ENCODE measurements at places on chromosomes 1 and 21.
A peak's percentile ranks its signal among the peaks of the same experiment; 100 is the strongest.

- no peak for DNase-seq
Measured at GRCh38 chr1:51310871-51311613, 19.3 kb downstream of the TTC39A start.

GRCh38 chr1:153922972-153923925, at the start of gene GATAD2B:
TSS of gene GATAD2B (minus strand) at chr1:153922972. CDS start at chr1:153828347, 94,625 bp downstream.
- peak; percentile 97 for DNase-seq

GRCh38 chr1:223504741-223505140, 111.5 kb downstream of the CCDC185 start:
- no peak for DNase-seq

DNA sequence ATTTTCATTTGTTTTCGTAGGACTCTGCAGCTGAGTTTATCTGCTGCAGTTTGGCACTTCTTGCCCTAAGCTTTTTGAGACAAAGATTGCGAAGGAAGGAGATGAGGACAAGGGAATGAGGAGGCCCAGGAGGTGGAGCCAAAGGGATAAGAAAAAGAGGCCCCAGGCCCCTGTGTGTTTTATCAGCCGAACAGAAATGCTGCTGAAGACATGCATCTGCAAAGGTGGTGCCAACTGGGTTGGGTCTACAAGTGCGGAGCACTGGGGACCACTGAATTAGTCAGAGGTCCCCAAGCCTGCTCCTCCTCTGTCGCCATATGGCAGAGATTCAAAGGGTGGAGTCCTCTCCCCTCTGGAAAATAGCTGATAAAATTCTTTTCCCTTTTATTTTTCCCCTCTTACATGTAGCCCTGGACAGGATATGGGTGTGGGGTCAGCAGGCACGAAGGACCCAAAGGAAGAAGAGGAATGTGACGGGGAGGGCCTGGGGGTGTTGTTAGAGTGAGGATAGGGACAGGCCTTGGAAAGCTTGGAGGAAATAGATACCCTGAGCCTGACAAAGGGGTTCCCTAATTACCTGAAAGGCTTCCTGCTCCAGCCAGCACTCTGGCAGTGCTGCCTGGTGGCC, 2.7 kb downstream of the CD34 start:
- DNase-seq, result no peak

- peak; percentile 22 for DNase-seq
Measured at GRCh38 chr1:67555461-67556296, 125.5 kb upstream of the SERBP1 start.

DNA sequence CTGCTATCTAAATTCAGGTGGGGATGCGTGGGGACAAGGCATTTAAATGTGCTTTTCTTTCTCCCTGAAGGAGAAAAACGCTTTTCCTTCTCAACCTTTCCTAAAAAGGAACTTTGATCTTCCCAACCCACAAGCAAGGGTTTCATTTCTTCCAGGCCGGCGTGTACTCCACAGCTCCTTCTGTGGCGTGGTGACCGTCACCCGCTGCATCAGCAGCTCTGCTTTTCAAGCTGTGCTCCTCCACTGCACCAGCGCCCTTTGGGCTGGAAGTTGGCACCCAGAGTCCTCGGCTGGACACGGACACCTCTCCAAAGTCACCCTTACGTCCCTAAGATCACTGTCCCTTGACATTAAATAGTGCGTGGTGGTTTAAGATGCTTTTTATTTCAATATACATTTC, 54.3 kb downstream of the PEX14 start:
- no peak for DNase-seq

DNA sequence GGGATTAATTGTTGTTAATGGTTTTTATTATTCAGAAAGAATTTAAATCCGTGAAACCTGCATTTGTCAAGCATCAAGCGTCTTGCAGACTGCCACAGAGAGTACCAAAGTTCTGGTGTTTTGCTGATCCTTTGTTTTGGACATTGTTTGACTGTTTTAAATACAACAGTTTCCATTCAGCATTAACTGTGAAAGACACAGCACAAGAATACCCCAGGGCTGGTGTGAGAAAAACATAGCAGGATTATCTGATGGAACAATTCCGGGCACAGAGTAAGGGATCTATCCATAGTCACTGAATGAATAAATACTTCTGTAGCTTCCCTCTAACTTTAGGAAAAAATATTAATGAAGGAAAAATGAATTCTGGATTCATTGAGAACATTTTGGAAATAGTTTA, 202.3 kb downstream of the LTN1 start:
- no peak for DNase-seq

- no peak for DNase-seq
Measured at GRCh38 chr1:202752774-202753173, 42.5 kb upstream of the SYT2 start.

- no peak for DNase-seq
Measured at GRCh38 chr1:41322835-41323234, 38.4 kb upstream of the FOXO6 start.

- DNase-seq, result no peak
Measured at GRCh38 chr1:226134170-226135058, 52.1 kb downstream of the ACBD3 start.

DNA sequence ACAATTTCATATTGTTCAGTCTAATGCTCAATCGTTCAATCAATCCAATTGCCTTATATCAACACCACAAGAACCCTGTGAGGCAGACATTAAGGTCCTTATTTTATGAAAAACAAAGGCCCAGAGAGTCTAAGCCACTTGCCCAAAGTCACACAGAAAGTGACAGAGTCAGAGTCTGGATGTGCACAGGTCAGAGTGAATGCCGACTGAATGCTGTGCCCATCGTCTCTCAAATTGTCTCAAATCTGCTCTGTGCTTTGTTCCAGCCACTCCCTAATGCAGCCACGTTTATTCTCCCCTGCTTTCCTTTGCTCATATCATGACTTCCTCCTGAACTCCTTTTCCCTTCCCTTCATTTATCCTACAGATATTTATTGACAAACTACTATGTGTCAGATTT, 558.3 kb downstream of the MATN1 start:
- DNase-seq, result no peak

- DNase-seq, result no peak
Measured at GRCh38 chr1:203038217-203038741, 12.0 kb downstream of the PPFIA4 start.

- peak; percentile 97 for DNase-seq
Measured at GRCh38 chr1:161749509-161750407, at the start of gene DUSP12. TSS of gene DUSP12 (plus strand) at chr1:161749786. CDS start at chr1:161749802, 16 bp downstream.

GRCh38 chr1:92964998-92965397, 3.7 kb upstream of the DIPK1A start:
- no peak for DNase-seq

GRCh38 chr1:6888268-6888667, 103.0 kb downstream of the CAMTA1 start:
- DNase-seq, result no peak

GRCh38 chr1:167463875-167464575, 54.3 kb downstream of the CD247 start:
- DNase-seq, result no peak

DNA sequence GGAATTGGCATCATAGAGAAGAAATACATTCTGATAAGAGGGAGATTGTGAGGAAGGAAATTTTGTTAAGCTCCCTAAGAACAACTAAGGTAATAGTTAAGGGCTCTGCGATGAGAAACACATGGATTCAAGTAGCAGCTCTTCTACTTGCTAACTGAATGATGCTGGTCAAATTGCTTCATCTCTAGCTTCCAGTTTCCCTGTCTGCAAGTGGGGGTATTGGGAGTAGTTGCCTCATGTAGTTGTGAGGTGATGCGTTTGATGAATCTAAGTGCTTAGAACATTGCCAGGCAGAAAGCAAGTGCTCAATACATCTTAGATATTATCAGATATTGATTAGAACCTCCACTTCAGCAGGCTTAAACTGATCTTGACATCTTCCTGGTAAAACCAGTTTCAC, 84.8 kb downstream of the CD58 start:
- DNase-seq, result no peak

GRCh38 chr1:33637846-33638440, 165.5 kb downstream of the ZSCAN20 start:
- no peak for DNase-seq

DNA sequence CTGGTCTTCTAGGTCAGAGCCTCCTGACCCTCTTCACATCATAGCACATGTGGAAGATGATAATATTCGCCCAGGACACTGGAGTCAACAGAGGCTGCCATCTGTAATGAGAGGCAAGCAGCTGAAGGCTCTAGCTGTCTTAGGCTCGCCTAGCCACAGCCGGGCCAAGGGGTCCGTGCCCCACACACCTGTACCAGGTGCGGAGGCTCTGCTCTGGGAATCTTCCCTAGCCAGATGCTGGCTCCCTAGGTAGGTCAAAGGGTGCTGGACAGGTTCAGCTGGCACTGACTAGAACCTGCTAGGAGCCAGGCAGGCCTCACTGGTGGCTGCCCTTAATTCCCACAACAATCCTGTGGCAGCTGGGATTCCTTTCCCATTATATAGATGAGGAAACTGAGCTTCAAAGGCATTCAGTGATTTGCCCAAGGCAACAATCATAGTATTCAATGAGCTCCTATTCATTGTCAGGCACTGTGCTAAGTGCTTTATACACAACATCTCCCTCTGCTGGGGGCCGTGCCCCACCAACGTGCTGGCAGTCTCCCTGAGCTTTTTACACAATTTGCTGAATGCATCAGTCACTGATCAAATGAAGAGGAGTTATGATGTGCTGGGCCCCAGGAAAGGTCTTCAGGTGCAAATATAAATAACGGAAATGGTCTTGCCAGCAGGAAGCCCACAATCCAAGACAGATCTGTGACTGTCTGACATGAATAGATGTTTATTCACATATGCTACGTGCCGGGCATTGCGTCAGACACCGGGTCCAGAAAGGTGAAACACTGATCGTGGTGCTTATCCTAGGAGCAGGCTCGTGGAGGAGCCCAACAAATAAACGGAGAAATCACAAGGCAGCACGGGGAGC, 58.0 kb downstream of the DDX20 start:
- DNase-seq, result peak; percentile 28

DNA sequence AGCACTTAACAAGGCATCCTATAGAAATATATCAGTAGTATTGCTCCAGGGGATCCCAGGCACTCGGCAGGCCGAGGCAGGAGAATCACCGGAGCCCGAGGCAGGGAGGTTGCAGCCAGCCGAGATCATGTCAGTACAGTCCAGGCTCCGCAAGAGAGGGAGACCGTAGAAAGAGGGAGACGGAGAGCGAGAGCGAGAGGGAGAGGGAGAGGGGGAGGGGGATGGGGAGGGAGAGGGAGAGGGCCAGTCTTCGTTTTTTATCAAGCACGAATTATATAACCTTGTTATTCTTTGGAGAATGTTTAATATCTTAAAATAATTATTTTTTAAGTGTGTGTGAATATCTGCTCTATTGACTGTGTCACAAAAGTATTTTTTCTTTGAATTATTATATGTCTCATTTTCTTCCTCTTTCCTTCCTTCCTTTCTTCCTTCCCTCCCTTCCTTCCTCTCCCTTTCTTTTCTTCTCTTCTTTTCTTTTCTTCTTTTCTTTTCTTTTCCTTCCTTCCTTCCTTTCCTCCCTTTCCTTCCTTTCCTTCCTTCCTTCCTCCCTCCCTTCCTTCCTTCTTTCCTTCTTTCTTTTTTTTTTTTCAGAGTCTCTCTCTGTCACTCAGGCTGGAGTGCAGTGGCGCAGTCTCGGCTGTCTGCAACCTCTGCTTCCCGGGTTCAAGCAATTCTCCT, 233.7 kb downstream of the SRGAP2C start:
- peak; percentile 34 for DNase-seq

DNA sequence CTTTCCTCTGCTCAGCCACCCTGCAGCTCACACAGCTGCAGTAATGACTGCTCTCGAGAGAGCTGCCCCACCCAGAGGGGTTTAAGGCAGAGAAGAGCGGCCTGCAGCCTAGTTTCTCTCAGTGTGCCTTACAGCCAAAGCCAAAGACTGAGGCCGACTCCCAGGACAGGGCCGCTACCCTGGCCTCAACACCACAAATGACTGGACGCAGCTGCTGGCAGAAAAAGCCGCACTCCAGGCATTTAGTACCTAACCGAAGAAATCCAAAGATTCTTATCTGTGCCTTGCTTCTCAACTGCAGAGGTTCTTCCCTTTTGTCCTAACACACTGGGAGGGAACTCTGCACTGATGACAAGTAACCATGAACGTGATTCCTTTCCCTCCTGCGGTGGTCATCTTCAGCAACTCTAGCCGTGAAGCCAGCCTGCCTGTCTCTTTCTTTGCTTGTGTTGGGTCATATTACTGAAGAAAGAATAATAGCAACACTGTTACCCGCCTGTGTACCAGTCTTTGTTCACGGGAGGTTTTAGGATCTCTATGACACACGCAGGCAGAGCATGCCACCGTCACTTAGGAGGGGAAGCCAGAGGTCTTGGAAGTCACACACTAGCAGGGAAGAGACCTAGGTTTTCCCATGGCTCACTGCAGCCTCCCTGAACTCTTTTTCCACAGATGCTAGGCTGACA, 202.7 kb downstream of the RHOU start:
- no peak for DNase-seq

GRCh38 chr1:22330092-22330759, 121.4 kb upstream of the ZBTB40 start:
- no peak for DNase-seq

DNA sequence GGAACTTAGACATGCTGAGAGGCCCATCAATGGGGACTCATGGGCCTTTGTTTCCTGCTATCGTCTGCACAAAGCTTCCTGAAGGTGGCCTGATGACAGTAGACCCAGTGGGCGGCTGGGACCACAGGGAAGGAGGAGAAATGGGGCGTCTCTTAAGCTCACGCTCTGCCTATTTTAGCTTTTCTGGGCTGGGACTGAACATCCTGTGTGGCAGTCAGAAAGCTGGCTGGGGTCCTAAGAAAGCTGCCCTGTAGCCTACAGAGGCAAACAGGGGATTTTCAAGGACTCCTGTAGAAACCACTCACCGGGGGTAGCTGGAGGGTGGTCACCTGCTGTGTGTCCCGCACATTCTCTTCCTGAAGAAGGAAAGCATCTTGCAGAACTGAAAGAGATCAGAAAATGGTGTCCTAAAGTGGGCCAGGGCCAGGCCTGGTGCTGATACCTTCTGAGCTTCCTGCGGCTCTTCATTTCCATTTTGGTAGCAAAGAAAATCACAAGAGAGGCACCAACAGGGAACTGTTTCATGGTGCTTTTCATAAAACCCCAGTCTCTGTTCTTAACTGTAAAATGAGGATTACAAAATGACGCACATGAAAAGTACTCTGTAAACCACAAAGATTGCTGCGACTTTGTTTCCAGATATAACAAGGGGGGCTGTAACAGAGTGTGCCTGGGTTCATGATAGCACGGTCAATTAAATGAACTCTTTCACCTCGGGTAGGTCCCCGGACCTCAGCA, 8.6 kb downstream of the ZNF496 start:
- no peak for DNase-seq

DNA sequence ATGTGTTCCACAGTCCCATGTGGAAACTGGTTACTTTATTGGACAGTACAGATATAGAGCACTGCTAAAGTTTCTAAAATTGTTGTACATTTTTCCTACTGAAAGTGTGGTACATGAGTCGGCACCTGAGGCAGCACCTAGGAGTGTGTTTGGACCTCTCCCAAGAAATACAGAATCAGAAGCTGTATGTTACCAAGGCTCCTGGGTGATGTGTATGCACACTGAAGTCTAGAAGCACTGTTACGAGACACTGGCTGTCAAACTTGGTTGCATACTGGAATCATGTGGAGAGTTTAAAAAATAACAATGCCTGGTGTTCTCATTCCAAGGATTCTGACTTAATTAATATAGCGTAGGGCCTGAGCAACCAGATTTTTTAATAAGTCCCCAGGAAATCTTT, 46.6 kb downstream of the ERO1B start:
- no peak for DNase-seq
